ENCODE measurements at places on chromosomes 16 and 17.

DNA sequence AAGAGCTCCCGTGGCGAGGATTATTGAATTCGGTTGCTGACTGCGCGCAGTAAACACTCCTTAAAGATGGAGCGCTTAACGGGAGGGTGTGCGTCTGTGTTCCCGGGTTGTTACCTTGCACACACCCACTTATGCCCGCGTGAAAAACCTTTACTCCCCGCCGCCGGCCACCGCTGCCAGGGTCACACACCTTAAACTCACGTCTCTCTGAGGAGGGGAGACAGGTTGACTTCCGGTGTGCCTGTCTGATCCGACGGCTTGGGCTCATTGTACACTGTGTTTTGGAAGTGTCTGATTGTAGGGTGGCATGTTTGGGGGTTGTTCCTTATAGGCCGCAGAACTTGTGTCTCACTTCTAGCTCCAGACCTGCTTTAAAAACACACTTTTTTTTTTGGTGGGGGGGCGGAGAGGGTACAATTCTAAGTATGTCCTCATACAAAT lies 66.8 kb downstream of the KPNA2 start:
- DNase-seq, result no peak

DNA sequence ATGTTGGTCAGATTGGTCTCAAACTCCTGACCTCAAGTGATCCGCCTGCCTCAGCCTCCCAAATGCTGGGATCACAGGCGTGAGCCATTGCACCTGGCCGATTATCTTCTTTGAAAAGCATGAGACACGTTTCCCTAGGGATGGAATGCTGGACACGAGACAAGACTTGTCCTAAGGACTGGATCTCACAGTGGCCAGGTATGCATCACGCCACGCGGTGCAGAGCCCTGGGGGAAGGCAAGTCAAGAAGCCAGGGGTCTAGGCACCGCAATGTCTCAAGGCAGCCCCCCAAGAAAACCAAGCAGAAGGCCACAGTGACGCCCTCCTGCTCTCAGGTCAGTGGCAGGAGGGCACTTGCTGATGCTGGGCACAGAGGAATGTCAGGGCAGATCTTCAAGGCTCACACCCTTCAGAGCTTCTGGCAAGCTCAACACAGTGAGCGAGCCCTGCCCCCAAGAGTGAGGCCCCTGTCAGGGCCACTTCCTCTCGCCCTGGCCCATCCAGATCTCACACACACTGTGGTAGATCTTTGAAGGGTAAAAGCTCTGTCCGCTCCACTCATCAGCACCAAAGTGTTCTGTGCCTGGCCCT lies 134.7 kb downstream of the ZNF778 start:
- no peak for DNase-seq

GRCh38 chr16:11528053-11528452 lies 58.7 kb downstream of the LITAF start:
- DNase-seq, result no peak

DNA sequence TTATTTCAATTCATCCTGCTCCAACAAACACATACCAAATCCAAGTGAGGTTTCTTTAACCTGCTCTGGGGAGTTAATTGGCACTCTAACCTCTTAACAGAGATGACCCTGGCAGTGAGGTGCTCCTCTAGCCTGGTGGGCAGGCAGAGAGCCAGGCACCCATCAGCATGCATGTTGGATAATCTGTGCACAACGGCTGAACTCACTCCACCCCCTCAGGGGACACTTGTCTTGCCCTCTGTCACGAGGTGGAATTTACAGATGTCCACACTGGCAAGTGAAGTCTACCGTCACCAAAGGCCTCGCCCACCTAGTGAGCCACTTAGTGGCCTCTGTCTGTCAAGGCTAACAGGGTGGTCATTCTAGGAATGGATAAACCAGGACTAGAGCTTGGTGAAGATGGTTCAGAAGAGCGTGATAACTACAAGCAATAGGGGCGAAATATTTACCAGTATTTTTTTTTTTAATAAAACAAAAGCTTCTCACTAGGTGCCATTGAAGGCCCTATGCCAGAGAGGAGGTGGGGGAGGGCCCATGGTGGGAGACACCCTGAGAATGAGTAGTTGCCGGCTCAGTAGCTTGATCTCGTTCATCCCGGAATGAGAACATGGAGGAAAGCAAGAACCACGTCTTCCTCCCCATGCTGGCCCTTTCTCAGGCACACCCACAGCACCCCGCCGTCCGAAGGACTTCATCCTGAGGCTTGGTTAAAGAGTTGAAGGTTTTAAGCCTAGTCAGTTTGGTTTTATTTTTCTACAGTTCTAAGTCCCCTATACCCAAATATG lies 25.2 kb downstream of the PLD6 start:
- no peak for DNase-seq

GRCh38 chr16:50311891-50312501 lies 45.6 kb downstream of the ADCY7 start:
- no peak for DNase-seq

DNA sequence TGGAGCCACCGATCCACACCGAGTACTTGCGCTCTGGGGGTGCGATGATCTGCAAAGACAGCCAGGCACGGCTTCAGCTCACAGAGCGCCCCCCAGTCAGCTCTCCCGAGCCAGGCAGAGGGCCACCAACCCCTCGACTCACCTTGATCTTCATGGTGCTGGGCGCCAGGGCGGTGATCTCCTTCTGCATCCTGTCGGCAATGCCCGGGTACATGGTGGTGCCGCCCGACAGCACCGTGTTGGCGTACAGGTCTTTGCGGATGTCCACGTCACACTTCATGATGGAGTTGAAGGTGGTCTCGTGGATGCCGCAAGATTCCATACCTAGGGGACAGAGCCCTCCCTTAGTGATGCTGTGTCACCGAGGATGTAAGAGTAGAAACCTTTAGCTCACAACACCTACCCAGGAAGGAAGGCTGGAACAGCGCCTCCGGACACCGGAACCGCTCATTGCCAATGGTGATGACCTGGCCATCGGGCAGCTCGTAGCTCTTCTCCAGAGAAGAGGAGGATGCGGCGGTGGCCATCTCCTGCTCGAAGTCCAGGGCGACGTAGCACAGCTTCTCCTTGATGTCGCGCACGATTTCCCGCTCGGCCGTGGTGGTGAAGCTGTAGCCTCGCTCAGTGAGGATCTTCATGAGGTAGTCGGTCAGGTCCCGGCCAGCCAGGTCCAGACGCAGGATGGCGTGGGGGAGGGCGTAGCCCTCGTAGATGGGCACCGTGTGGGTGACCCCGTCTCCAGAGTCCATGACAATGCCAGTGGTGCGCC lies 1.6 kb downstream of the ACTG1 start:
- no peak for DNase-seq

GRCh38 chr17:18004345-18004744 lies 31.7 kb downstream of the DRC3 start:
- no peak for DNase-seq

- DNase-seq, result no peak
Measured at GRCh38 chr17:77496401-77496801, 355.6 kb downstream of the SEC14L1 start.

GRCh38 chr17:19978209-19978802 lies 678 bp upstream of the AKAP10 start:
- no peak for DNase-seq

DNA sequence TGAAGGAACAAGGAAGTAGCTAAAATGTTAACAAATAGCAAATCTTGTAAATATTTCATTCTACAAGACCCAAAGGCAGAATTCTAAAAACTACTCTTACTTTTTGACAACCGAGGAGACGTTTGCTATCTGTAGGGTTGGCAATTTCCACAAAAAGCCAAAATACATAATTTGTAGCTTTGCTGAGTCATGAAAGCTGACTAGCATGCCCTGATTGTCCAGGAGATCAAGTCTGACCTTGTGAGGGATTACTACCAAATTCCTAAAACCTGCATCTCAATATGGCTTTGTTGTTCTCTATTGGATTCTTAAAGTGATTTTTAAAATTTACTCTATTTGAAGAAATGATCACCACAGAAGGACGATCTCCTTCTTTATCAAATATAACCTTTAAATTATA lies 10.8 kb downstream of the DNAJA2 start:
- no peak for DNase-seq

- peak; percentile 54 for DNase-seq
Measured at GRCh38 chr17:17109256-17109655, 67.0 kb downstream of the MPRIP start.

DNA sequence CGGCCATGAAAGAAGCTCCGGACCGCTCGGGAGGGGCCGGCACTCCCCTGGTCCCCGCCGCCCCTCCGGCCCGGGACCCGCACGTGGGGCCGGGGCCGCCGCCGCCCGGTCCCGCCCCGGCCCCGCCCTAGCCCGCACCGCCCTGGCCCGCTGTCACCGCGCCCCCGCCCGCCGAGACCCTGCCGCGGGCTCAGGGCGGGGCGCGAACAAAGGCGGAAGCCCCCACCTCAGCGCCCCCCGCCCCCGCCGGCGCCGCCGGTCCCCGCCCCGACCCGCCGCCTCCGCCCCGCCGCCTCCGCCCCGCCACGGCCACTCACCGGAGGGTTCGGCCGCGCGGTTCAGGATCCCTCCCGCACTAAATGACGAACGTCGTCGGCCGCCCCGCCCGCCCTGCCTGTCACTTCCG lies at the start of gene ARHGDIA:
Gene ARHGDIA (minus strand): TSS at position 357 of the 406 bp plus-strand sequence. CDS start 1,407 bp downstream, outside the sequence.
- DNase-seq, result no peak

- no peak for DNase-seq
Measured at GRCh38 chr17:35889818-35890773, 9.9 kb upstream of the CCL5 start.

DNA sequence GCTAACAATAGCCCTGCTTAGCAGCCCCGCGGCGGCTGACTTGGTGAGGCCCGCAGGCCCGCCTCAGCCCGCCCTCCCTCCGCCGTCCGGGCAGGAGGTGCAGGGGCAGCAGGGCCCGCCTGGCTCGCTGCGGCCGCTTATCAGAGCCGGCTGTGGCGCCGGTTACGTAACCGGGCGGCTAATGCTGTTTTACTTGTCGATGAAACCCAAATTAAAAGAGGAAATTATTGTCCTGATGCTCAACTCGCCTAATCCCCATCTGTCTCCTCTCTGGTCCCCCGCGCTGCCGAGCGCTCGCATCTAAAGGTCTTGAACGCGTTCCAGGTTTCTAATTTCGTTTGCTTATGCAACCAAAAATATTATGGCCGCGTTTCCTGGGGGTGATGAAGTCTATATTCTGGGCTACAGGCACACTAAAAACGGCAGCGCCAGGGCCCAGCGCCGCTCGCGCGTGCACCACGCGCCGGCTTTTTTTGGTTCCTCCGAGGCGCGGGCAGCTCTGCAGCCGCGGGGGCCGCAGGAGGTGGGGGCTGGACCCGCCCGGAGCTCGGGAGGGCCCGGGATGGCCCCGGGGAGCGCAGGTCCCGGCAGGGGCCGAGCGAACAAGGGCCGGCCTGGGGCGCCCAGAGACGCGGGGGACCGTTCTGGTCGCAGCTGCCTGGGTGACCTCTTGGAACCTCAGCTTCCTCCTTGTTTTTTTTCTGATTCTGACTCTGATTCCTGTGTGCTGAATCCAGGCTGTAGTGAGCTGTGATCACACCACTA lies 65.2 kb upstream of the TOB1 start:
- DNase-seq, result peak; percentile 44

DNA sequence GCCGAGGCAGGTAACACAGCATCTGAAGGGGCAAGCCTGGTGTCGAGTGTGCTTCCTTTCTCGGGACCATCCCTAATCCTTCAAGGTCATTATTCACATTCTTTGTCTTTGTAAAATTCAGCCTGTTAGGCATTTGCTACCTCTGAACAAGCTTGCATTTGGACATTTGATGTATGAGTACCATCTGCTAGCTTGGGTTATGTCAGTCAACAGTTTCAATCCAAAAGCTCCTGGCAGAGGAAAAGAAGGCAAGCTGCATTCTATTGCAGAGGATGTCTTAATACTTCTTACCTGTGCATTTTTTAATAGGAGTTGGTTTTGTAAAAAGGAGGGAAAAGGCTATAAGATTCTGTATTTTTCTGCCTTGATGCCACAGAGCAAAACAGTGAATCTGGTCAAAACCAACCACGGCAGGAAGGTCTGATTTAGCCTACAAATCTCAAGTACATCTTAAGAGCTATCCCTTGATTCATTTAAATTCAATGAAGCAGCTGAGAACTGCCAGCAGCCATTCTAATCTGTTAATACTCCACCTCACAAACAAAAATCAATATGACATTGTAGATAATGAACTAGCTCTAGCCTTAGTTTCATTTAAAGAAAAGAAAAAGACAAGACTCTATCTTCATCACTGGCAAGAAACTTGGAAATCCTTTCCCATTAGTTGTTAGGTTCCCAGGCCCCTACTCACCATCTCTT lies 39.0 kb downstream of the TEX2 start:
- no peak for DNase-seq

GRCh38 chr17:72852277-72852938 lies 240.1 kb downstream of the SLC39A11 start:
- DNase-seq, result no peak

GRCh38 chr17:33814852-33815251 lies 440.2 kb upstream of the CCL2 start:
- no peak for DNase-seq

DNA sequence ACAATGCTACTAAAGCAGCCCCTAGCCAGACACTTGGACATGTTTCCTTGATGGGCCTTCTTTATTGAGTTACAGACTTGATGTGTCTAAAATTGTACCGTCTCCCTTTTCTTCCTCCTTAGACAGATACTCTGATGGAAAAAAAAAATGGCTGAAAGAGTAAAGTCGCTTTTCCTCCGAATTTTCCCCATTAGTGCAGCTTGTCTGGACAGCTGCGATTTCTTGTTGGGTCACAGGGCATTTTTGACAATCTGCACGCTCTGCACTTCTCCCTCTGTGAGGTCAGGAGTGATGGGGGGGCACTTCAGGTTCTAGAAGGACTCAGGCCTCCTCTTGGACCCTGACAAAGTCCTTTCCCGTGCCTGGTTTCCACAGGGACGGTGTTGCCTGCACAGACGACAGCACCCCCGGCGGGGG lies 968 bp upstream of the PRKAR1A start:
- no peak for DNase-seq

DNA sequence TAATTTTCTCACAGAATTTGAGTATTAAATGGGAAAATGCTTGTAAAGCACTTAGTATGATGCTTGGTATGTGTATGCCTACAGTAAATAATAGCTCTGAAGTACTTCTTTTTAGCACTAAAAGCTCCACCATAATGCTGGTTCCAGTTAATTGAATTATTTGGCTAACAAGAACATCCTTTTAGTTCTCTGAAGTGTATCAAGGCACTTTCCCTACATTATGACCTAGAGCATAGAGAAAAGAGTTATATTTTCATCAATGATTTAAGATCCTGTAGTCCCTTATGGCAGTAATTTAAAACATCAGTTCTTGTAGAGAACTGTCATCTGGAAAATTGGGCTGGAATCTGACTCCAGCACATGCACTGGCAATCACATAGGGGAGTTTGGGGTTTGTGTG lies 21.9 kb upstream of the PHAF1 start:
- DNase-seq, result no peak

- DNase-seq, result no peak
Measured at GRCh38 chr17:9880582-9880999, 24.5 kb downstream of the RCVRN start.

- no peak for DNase-seq
Measured at GRCh38 chr17:2379489-2380225, 21.2 kb downstream of the MNT start.

GRCh38 chr16:72430121-72430520 lies 258.2 kb upstream of the PMFBP1 start:
- DNase-seq, result no peak

- DNase-seq, result peak; percentile 8
Measured at GRCh38 chr17:80599546-80600305, 55.1 kb downstream of the RPTOR start.

GRCh38 chr16:66810391-66810790 lies 9.0 kb upstream of the TERB1 start:
- DNase-seq, result no peak

Measured in hematopoietic multipotent progenitor cell treated with erythropoietin and hydrocortisone succinate and interleukin-3 and kit ligand, for 15 days (in vitro differentiated cells).